ENCODE measurements at places on chromosomes 7 and 10.

- no peak for DNase-seq
Measured at GRCh38 chr10:103491729-103492364, 1.7 kb upstream of the NEURL1 start.

GRCh38 chr10:62050346-62050892 is 148.9 kb downstream of the ARID5B start:
- no peak for DNase-seq

DNA sequence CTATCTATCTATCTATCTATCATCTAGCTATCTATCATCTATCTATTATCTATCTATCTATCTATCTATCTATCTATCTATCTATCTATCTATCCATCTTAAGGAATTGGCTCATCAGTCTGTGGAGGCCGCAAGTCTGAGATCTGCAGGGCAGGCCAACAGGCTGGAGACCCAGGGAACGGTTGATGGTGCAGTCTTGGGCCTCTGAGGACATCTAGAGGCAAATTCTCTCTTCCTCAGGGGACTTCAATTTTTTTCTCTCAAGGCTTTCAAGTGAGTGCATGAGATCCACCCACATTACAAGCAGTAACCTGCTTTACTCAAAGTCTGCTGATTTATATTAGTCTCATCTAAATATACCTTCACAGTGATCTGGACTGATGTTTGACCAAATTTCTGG is 197.0 kb downstream of the GLRX3 start:
- DNase-seq, result no peak

DNA sequence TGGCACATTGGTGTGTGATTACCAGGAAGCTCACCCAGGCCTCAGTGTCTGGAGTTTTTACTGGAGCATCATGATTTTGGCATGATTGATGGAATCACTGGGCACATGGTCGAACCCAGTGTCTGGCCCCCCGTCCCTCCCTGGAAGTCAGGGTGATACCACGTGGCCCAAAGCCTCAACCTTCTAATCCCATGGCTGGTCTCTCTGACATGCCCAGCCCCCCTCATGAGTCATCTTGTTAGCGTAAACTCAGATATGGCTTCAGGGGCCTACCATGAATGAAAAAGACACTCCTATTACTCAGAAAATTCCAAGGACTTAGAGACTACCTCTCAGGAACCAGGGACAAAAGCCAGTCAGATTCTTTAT is 109.3 kb downstream of the GRK5 start:
- no peak for DNase-seq

DNA sequence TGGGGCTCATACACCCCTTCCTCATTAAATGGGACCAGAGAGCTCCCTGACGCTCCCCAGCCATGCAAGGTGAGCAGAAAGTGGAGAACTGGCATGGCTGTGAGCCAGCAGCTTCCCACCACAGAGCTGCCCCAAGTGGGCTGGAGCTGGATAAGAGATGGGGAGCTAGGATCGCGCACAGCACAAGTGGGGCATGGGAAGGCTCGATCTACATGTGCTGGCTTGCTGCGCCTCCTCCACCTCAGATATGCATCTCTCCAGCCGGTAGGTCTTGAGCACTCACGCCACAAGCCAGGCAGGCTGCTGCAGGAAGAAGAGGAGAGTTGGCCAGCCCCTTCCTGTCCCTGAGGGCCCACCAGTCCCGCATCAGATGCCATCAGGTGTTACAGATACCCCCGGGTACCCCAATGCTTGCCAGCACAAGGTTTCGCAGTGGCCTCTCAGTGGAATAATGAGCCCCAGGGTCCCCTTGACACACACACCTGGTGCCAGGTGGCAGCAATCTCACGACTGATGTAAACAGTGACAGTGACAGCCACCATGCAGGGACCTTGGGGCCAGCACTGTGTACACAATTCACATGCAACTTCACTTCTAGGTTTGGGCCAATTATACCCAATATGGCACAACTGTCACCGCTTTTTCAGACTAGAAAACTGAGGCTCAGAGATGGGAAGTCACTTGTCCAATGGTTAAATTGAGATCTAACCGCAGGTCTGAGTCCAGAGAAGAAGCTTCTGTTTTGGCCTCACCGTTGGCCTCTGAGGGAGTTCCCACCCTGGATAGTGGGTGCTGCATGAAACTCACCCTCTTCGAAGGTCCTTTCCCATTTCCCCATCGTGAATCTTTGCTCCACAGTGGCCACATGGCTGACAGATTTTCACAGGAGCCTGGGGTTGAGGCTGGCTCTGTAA is 79.3 kb downstream of the OAT start:
- DNase-seq, result no peak

DNA sequence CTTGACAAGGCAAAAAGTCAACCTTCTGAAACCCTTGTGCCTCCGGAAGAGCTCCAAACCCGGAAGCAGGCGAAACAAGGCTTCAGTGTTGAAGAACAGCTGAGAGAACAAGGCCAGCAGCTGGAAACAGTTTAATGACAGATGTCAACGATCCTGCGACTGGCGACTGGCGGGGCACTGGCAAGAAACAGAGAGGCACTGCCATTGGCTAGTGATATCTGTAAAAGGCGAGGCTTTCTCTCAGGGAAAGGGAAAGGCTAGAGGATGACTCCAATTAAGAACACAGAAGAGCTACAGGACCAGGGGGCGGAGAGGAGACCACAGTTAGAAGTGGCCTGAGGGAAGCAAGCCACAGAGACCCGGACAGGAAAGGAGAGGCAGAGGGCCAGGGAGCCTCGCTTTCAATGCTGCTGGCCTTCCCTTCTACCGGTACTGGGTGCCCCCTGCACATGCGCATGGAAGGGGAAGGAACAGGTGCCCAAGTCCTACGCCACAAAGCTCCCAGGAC is 19.4 kb downstream of the ITGB1 start:
- DNase-seq, result no peak

GRCh38 chr10:75638752-75639151 is 207.3 kb downstream of the LRMDA start:
- no peak for DNase-seq

- DNase-seq, result no peak
Measured at GRCh38 chr10:5530412-5530806, 5.6 kb downstream of the CALML3 start.

GRCh38 chr10:97188261-97188711 is 2.5 kb upstream of the SLIT1 start:
- DNase-seq, result no peak

DNA sequence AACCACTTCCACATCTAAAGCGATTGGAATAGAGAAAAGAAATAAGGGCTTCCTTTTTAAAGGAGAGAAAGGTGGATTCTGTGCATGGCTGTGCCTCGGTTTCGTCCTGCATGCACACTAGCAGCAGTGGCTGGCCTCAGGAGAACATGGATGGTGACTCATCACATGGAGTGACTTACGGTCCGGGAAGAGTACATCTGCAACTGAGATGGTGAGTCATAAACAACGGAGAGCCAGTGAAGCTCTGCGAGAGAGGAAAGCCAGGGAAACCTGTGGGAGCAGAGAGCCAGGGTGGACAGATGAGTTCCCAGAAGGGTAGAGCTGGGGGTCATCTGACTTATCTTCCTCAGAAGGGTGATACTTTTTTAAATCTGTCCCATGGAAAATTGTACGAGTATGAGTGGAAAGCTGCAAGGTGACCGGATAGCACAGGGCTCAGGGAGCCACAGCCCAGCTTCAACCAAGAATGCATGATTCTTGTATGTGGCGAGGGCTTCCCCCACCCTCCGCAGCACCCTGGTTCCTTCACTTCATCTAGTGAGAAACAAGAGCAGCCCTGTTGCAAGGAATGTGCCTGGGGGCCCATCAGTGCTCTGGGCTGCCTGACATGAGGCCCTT is 259.1 kb downstream of the KLF6 start:
- no peak for DNase-seq

DNA sequence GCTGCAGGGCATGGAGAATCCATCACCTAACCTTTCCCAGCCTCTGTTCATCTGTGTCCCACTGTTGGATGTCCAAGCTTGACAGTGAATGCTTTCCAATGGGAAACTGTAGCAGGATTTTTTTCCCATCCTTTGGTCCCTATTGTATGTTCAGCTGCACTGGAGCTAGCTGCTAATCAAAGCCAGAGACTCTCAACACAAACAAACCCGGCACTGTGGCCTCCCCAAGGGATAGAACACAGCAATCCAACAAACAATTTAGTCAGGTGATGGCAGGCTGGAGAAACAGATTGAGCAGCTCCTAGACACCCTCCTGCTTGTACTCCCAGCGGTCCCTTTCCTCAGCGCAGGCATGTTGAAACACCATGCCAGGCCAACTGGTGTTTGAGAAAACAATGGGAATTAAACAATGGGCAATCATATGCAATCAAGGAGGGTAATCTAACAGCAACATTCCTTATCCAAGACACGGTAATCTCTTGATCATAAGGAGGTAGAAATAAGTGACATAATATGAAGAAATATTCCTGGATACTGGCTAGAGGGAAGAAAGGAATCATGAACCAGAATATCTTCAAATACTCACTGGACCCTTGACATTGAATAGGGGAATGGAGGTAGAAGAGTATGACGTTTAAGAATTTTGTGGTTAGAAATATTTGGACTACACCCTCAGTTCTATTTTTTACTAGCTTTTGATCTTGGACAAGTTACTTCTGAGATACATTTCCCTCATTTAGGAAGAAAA is 15.0 kb downstream of the PTN start:
- DNase-seq, result no peak

DNA sequence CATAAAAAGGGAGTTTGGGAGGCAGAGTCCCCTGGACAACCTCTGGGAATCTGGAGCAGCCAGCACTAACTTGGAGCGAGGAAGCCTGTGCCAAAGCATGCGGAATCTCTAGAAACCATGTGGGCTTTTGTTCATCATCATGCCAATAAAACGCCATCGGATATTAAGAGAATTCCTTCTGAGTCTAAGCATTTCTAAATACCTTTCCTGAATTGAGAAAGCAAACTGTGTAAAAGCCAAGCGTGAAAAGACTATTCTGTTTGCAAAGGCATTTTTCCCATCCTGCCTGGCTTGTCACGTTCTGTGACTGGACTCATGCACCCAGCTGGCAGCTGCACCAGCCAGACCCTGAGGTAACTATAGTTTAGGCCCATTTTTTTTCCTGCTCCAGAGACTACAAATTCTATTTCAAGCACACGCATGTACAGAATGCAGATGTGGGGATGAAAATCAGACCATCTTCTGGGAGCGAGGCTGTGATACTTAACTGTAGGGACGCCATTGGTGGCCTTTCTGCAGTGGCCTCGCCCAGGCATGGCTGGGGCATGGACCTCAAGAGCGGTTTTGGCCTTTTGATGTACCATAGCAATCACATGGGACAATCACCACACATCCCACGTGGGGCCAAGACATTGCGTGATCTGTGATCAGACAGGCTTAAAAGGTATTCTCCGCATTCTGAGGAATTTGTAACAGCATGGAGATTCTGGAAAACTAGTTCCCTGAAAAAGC is 218.9 kb downstream of the KIAA1217 start:
- no peak for DNase-seq

DNA sequence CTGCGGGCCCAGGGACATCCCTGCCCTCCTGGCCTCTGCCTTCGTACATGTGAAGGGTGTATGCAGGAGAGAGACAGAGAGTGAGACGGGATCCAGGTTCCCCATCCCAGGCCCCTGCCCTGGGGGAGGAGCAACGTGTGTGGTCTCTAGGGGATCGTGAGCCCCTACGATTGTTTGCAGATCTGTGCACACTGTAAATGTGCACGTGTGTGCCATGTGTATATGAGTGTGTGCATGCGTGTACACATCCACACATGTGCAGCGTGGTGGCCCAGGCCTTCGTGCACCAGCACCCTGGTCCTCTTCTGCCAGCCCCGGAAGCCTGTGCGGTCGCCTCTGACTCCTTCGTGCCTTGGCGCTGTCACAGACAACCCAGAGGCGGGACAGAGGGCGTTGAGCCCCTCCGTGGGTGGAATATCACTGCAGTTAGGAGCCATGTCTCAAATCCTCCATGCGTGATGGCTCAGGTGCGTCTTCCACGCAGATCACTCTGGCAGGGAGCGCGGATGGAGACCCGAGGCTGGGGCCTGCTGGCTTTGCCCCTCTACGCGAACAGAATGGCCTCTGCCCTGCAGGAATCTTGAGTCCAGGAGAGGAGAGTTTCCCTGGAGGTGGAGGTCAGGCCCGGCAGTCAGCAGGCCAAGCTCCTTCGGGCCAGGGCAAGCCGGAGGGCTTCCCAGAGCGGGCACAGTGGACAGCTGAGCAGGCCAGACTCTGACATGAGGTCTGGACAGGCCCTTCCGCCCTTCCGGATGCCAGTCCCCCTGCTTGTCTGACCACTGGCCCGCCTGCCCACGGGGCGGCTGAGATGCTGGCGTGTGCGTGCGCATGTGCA is 97.5 kb downstream of the UNCX start:
- DNase-seq, result no peak

DNA sequence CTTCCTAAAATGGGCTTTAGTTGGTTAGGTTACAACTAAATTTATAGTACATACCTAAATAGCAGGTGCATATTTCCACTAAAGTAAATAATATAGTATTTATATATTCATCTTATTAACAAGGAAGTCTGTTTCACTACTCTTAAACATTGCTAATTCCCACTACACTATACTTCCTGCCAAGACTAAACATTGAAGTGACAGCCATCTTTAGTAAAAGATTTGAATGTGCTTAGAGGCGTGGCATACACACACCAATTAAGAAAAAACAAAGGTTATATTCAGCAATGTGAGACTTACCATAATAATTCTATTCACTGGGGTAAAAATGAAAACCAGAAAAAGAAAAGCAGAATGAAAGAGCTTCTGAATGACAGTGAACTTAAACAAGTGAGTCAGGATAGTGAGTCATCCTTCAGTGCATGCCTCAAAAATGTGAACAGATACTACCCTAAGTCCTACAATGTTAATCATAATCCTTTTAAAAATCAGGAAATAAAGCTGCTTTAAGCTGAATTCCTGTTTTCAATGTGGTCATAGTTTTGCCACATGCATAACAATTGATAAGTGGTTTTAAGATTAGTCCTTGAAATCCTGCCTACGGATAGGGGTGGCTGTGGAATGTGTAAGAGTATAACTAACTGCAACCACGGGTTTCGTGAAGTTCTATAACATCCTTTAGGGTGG is 59.4 kb downstream of the USP6NL start:
- DNase-seq, result no peak

DNA sequence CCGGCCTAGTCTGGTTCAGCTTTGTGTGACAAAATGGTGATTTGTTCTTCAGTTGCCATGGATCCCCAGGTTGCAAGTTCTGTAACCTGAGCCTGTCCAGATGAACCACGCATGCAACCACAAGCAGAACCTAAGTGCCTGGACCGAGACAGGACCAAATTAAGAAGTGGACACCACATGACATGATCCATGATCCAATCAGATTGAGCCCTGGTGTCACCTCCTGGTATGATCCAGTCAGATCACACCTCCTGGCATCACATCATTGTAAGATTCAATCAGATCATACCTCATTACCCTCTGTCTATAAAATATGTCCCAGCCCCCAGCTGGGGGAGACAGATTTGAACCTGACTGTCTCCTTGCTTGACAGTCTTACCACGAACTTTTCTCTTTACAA is 70.0 kb downstream of the MALSU1 start:
- no peak for DNase-seq

DNA sequence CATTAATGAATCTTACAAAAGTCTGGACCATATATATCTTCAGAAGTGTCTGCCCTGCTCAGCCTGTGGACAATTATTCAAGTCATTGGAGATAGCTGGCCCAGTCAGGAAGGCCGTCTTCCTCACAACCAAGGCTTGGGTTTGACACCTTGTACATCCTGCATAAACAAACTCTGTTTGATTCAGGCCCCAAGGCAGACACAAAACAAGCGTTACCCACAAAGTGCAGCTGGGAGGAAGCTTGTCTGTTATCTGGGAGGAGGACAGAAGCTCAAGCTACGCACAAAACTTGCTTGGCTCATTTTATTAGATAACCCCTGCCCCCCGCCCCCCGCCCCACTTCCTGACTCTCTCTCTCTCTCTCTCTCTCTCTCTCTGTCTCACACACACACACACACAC is 166.9 kb upstream of the WDR11 start:
- no peak for DNase-seq
